Posterior vena cava (tissue), 2 donors: ENCODE measurements at places on chromosomes 5 and 9.

DNA sequence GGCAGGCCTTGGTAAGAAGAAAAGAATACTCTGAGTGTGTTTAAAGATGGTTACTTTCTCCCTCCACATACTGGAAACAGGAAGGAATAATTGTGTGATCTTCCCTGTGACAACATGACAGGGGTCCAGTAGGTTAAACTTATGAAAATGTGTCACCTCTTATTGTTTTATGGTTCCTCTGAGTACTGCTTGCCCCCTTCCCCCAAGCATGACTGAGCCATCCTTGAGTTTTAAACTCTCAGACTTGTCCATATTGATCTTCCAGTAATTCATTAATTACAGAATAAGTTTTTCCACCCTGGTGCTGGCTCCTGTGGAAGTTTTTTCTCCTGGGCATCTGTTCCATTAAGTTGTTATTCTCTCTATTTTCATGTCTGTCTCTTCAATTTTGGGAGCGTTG is 95.8 kb downstream of the CNTLN start:
- no peak for DNase-seq

GRCh38 chr5:16234598-16234997 is 55.0 kb upstream of the MARCHF11 start:
- DNase-seq, result no peak

DNA sequence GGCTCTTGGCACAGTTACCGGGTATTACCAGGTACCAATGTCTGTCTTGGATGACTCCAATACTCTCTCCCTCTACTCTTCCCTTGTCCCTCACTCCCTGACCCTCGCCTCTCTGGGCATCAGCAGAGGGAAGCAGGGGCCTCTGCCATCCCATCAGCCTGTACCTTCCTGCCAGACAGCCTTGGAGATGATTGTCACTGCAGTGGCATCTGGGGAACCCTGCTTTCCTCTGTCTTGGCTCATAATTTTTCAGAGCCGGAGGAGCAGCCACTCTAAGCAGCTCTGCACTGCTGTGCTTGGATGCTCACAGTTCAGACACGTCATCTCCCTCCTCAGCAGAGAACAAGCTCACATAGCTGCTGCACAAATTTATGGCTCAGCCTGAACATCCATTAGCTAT is 274.1 kb downstream of the SMARCA2 start:
- DNase-seq, result no peak

DNA sequence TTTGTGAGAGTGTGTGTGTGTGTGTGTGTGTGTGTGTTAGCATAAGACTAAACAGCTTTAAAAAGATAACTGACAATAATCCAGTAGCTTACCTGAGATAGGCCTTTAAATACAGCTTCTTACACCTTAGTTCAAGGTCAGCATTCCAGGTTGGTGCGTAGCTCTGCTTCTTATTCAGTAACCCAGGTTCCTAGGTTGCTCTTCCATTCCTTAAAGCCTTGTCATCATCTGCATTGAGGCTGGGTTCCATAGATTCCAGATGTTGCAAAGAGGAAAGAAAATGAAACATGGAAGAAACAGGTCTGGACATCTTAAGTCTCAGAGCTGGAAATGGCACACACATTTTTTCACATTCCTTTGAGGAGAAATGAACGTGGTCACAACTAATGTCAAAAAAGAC is 53.9 kb upstream of the CAMK4 start:
- DNase-seq, result no peak

- DNase-seq, result no peak
These were observed 160.2 kb downstream of the ARHGEF28 start for GRCh38 chr5:73786043-73786831.

GRCh38 chr5:151141535-151141934 is 16.0 kb downstream of the ANXA6 start:
- DNase-seq, result no peak

GRCh38 chr9:33435821-33436277 is 11.5 kb downstream of the AQP3 start:
- DNase-seq, result no peak

GRCh38 chr5:13251623-13252376 is 692.7 kb downstream of the DNAH5 start:
- no peak for DNase-seq

GRCh38 chr5:39151745-39152144 is 67.6 kb downstream of the FYB1 start:
- DNase-seq, result no peak

DNA sequence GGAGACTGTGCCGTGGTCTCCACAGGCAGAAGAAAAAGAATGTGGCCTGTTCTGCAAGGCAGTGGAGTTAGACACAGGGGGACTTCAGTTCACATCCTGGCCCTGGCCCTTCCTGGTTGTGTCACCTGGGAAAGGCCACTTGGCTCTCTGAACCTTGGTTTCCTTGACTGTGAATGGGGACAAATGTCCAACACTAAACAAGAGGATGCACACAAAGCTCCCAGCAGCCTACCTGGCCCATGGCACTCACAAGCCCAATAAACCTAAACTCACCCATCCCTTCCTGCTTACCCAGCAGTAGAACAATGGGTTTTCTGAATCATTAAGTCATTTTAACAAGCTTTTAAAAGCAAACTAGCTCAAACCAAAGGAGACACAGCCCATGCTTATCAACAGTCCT is 103.9 kb downstream of the FRMD3 start:
- DNase-seq, result no peak

- DNase-seq, result no peak
These were observed 15.0 kb downstream of the PTAR1 start for GRCh38 chr9:69744688-69745380.

GRCh38 chr5:112534067-112534583 is 115.0 kb upstream of the EPB41L4A start:
- no peak for DNase-seq

DNA sequence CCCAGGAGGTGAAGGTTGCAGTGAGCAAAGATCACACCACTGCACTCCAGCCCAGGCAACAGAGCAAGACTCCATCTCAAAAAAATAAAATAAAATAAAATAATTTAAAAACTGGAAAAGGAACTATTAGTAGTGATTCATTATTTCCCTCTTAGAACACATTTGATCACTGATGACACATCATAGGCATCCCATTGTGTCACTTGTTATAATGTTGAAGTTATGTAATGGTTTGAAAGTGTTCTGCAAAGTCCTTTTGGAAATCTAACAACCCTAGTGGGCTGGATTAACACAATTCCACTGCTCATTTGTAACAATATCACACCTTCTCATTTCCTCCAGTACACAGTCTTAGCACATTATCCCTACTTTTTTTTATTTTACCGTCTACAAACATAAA is 81.8 kb upstream of the LMNB1 start:
- DNase-seq, result no peak

DNA sequence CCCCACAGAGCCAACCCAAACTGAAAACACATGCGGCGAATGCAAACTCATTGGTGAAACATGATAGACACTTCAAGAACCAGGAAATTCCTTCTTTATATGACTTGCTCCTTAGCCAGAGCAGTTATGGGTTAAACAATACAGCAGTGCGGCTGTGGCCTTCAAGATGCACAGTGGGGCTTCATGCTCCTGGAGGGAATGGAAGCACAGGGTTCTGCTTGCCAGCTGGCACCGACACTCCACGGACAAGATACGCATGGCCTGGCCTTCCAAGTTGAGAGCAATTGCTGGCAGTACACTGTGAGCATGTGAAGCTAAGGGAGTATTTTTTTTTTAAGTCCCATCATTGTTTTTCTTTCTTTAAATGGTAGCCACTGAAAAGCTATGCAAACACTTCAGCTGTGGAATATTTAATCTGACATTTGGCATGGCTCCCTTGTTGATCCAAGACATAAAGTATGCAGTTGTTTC is 451.6 kb upstream of the CD180 start:
- DNase-seq, result peak; percentile 93

- no peak for DNase-seq
These were observed 180.0 kb downstream of the CDH12 start for GRCh38 chr5:22673131-22673530.

GRCh38 chr5:172007175-172008110 is 1.0 kb upstream of the FBXW11 start:
- no peak for DNase-seq

DNA sequence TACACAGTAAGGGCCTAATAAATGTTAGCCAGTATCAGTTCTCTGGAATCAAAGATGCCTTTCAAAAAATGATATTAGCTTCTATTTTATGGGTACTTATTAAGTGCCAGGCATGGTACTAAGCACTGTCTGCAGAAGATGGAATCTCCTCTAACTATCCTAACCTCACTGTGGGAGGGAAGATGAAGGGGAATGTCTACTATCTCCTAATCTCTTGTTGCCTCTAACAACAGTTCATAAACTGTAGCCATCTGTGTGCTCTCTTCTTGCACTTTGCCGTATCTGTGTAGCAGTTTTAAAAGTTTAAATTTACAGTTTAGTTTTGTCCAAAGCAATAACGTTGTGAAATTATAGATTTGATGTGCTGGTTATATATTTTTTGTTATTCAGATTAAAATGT is 99.6 kb upstream of the CCDC112 start:
- DNase-seq, result no peak

DNA sequence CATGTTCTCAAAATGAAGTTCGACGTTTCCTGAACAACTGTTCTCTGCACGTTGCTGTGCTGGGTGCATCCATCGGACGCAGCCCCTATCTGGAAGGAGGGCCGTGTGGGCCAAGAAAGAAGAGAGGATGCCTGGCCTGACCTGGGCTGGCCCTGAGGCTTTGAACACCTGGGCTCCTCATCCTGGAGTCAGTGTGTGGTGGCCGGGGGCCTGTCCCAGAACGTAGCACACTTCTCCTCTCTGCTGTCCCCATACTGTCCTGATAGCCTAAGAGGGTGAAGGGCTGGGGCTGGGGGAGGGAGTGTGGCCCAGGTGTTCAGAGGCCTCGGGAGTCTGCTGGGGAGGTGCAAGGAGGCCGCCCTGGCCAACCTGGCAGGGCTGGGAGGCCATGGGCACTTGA is 21.5 kb downstream of the COL5A1 start:
- DNase-seq, result peak; percentile 58

GRCh38 chr5:14355391-14355790 is 212.2 kb downstream of the TRIO start:
- no peak for DNase-seq

DNA sequence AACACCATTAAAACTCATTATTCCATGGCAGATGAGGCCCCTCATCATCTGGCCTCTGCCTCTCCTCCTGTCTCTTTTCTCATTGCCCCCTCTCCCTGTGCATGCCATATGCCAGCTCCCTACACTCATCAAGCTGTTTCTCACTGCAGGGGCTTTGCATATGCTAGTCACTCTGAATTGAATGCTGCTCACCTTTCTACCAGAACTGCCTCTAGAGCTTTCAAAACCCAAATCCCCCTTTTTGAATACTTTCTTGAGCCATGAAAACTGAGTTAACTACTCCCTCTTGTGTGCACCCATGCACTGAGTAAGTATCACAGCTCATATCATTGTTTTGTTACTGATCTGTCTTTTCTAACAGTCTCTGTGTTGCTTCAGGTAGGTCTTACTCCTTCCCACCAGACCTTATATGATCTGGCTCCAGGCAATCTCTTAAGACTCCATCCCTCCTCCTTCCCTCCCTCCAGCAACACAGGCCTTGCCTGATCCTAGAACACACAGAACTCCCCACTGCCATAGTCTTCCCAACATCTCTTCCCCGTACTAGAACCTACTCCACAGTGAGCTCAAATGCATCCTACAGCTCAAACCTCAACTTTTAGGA is 60.5 kb downstream of the ASTN2 start:
- DNase-seq, result no peak

- no peak for DNase-seq
These were observed 4.0 kb upstream of the FOXB2 start for GRCh38 chr9:77015327-77016048.

DNA sequence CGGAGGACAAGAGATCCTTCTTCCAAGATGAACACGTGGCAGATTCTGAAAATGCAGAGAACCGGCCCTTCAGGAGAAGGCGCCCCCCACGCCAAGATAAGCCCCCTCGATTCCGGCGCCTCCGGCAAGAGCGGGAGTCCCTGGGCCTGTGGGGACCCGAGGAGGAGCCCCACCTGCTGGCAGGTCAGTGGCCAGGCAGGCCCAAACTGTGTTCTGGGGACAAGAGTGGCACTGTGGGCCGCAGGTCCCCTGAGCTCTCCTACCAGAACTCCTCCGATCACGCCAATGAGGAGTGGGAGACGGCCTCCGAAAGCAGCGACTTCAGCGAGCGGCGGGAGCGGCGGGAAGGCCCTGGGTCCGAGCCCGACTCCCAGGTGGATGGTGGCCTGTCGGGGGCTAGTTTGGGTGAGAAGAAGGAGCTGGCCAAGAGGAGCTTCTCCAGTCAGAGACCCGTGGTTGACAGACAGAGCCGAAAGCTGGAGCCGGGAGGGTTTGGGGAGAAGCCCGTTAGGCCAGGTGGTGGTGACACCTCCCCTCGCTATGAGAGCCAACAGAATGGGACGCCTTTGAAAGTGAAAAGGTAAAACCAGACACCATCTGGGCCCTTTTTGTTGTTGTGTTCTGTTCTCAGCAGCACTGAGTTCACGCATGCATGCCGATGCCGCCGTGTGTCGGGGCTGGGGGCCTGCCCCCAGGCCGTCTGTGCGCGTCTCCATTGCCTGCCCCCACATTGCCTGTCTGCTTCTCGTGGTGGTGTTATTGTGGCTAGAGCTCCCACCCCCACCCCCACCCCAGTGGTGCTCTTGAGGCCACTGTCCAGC is 26.6 kb upstream of the POMT1 start:
- no peak for DNase-seq

- DNase-seq, result no peak
These were observed 15.0 kb downstream of the TRIM32 start for GRCh38 chr9:116701940-116702642.

DNA sequence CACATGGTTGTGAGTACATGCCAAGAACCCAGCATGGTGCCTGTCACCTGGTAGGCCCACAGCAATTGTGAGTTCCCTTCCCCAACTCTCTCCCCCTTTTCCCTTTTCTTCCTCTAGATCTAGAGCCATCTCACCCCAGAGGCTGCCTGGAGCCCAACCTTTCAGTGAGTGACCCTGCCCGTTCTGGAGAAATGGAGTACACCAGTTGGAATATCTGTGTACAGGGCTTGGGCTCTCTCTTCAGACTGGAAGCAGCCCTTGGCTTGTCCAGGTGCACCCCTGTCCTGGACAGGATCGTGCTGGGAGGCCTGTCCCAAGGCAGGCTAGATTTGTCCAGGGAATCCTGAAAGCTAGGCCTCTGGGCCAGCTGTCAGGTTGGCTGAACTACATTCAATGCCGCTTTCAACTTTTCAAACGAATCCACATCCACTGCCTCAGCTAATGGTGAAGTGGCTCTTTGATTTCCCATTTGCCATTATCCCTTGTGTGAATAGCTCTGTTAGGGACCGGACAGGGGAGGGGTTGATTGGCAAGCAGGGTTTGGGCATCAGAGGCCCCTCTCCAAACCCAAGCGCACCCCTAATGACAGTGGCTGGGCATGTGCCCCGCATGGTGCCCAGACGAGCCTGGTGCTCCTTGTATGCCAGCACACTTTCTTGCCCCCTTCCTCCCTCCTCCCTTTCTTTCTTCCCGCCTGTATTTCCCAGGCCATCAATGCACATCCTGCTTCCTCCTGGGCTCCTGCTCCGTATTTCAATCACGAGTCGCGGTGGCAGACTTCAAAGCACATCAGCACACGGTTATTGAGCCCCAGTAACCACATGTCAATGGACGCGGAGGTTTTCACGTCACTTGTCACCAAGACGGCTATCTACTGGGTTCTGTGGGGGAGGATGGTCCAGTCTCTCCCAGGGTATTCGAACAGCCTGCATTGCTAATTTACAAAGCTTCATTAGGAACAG is 211.2 kb downstream of the DAB2IP start:
- DNase-seq, result no peak

- no peak for DNase-seq
These were observed 30.8 kb upstream of the AGGF1 start for GRCh38 chr5:76999451-76999850.
